ENCODE measurements at places on chromosomes 2 and 18.

GRCh38 chr18:22609642-22610041, 191.9 kb upstream of the CTAGE1 start:
- no peak overlapping the region for H3K4me3 ChIP-seq
- H3K27me3 ChIP-seq: no peaks in the 10 kb centered on the region
- no peak overlapping the region for H3K27ac ChIP-seq

DNA sequence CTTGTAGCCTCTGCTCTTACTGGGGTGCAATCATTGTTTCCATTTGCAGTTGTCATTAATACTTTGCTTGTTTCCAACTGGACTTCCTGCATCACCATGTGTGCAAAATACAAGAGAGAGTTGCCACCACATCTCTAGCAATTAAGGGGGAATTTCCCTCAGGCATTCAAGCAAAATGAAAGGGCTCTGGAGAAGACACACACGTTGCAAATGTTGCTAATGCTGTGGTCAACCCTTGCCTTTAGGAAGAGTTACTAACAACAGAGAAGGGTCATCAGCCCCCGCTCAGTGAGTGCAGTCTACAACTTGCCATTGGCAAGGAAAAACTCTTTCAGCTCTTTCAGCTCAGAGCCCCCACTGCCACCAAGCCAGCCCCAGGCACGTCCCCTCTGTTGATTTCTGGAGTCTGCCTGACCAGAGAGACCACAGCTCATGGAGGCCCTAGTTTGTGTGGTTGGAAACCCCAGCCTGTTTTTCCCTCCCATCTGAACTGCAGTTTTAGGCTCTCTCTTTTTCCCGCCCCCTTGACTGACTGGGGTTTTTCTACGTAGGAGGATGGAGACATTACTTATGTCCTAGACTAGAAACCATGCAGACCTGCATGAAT, 25.9 kb upstream of the GPR45 start:
- no peak for DNase-seq
- no peaks in the 10 kb centered on the region for H3K27me3 ChIP-seq
- H3K27ac ChIP-seq: no peak overlapping the region

DNA sequence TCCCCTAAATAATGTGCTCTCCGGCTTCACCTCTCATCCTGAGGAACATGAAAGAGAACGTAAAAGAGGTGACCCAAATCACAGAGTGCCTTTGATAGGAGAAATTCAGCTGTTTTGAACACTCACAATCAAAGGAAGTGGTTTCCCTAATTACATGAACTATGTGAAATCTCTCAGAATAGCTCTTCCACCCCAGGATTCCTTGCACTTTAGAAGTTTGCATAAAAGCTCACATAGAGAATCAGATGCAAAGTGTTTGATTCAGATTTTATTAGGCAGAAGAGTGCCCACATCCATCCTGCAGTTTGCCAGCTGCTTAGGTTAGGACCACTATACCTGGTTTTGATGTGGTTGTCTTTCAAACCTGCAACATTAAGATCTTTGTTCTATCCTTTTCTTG, 61.0 kb downstream of the MAP3K20 start:
- H3K4me1 ChIP-seq: peaks cover 38% of the 10 kb centered on the region
- H3K36me3 ChIP-seq: peaks cover 19% of the 10 kb centered on the region
- no peaks in the 10 kb centered on the region for H3K27me3 ChIP-seq
- no peak for DNase-seq

- H3K27ac ChIP-seq: no peak overlapping the region
- no peaks in the 10 kb centered on the region for H3K4me1 ChIP-seq
- no peak for DNase-seq
- peaks cover 3% of the 10 kb centered on the region for H3K36me3 ChIP-seq
- no peaks in the 10 kb centered on the region for H3K27me3 ChIP-seq
- no peak overlapping the region for H3K4me3 ChIP-seq
Observed at GRCh38 chr2:8750221-8750620, 68.4 kb downstream of the ID2 start.

DNA sequence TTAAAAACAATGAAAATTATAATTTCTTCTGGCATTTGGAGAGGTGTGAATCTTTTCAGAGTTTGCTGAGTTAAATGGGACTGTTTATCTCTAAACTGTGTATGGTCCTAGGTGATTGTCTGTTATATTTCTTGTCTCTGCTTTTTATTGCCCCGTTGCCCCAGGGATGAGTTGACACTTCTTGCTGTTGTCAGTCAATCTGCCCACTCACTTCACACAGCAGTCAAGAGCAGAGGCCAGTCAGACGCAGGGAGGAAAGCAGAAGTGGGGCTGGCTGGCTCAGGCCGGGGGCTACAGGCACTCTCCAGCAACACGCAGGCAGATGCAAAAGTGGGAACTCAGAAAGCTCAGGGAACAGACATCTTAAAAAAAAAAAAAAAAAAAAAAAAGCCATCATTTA, 365.2 kb downstream of the CLIP4 start:
- DNase-seq: no peak
- no peak overlapping the region for H3K4me3 ChIP-seq
- H3K27ac ChIP-seq: no peak overlapping the region

GRCh38 chr2:98568161-98568956, 40.0 kb downstream of the COA5 start:
- H3K27ac ChIP-seq: no peak overlapping the region
- no peak overlapping the region for H3K4me3 ChIP-seq
- H3K27me3 ChIP-seq: no peaks in the 10 kb centered on the region
- DNase-seq: no peak

GRCh38 chr2:239355724-239356123, 45.1 kb downstream of the HDAC4 start:
- no peak overlapping the region for H3K4me3 ChIP-seq
- H3K27ac ChIP-seq: no peak overlapping the region
- peaks cover 4% of the 10 kb centered on the region for H3K36me3 ChIP-seq

GRCh38 chr2:191676790-191677645, 918 bp upstream of the NABP1 start:
- no peaks in the 10 kb centered on the region for H3K27me3 ChIP-seq
- peaks cover 21% of the 10 kb centered on the region for H3K4me1 ChIP-seq
- peaks cover 29% of the 10 kb centered on the region for H3K36me3 ChIP-seq
- peak overlapping the region; percentile 89 for H3K27ac ChIP-seq
- DNase-seq: no peak

DNA sequence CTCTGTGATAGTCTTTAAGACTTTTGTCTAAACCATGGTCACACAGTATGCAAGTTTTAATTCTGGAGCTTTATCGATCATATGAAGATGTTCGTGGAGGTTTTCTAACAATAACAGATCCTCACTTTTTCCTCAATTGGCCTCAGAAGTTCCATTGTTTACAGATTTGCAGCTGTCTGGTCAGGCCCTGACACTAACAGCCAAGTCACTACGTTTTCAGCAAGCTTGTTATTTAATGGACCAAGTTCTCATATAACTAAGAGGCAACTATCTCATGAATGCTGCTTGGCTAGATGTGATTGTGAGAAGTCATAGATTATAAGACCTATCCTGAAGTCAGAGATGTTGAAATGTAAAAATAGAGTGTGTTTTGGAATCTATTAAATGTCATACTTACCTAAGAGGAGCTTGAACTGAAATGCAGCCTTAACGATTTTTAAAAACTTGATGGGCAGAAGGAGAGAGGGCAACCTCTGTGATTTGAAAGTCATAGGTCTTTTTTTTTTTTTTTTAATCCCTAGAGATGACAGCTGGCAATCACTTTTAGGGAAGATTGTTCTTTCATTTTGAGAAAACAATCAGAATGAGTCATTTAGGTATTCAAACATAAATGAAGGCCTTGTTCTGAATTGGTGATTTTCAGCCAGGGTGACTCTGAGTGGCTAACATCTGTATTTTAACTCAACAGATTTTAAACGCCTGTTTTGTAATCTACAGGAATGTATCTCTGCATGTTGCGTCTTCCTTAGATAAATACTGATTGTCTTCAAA, 48.4 kb upstream of the NEMP2 start:
- no peaks in the 10 kb centered on the region for H3K27me3 ChIP-seq
- H3K4me1 ChIP-seq: peaks cover 41% of the 10 kb centered on the region
- H3K4me3 ChIP-seq: no peak overlapping the region
- no peak for DNase-seq

DNA sequence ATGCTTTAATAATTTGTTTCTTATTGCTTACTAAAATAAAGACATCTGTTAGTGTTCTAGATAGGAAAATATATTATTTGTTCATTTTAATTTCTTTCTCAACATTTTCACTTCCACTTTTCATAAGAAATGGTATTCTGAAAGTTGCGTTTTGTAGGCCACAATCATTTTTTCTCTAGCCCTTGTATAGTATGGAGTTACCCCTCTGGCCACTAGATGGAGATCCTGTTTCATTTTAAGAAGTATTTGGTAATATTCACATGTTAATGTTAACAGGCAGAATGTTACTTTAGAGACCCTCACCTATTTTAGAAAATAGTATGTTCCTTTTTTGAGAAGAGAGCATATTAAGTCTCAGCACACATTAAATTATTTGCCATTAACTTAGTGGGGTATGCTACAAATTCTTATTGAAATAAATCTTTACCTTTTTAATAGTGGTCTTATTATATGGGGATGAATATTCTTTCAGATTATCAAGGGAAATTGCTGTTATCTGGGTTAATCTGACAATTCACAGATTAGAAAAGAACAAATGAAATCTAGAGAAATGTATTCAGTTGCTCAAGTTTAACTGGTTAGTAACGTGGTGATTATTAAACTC, 73.9 kb upstream of the TTC27 start:
- no peaks in the 10 kb centered on the region for H3K27me3 ChIP-seq
- no peak overlapping the region for H3K4me3 ChIP-seq
- no peak overlapping the region for H3K27ac ChIP-seq
- no peak for DNase-seq
- H3K36me3 ChIP-seq: peaks cover 59% of the 10 kb centered on the region
- no peaks in the 10 kb centered on the region for H3K4me1 ChIP-seq

GRCh38 chr18:61941948-61942471, 49.2 kb upstream of the RNF152 start:
- H3K4me1 ChIP-seq: peaks cover 10% of the 10 kb centered on the region
- no peak overlapping the region for H3K27ac ChIP-seq
- H3K27me3 ChIP-seq: no peaks in the 10 kb centered on the region
- H3K36me3 ChIP-seq: no peaks in the 10 kb centered on the region
- H3K4me3 ChIP-seq: no peak overlapping the region

- H3K27me3 ChIP-seq: no peaks in the 10 kb centered on the region
- peaks cover 46% of the 10 kb centered on the region for H3K4me1 ChIP-seq
- H3K4me3 ChIP-seq: no peak overlapping the region
- no peak for DNase-seq
Observed at GRCh38 chr2:40405465-40405864, 46.4 kb downstream of the SLC8A1 start.

DNA sequence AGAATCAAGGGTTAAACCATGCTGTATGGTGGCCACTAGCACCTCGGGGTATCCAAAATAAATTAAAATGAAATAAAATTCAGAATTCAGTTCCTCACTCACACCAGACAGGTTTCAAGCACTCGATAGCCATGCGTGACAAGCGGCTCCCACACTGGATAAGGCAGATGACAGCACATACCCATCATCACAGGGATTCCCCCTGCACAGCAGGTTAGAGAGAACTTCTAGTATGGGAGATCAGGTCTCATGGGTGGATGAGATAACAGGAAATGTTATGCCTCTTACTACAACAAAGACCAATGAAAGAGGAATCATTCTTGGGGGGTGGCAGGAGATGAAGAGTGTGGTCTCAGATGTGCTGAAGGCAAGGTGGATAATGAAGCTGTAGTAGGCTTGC, 121.9 kb upstream of the ACAA2 start:
- H3K27me3 ChIP-seq: no peaks in the 10 kb centered on the region
- no peak overlapping the region for H3K4me3 ChIP-seq
- no peaks in the 10 kb centered on the region for H3K36me3 ChIP-seq

GRCh38 chr18:24462838-24463775, 2.7 kb downstream of the HRH4 start:
- no peak for DNase-seq
- no peak overlapping the region for H3K27ac ChIP-seq
- H3K36me3 ChIP-seq: no peaks in the 10 kb centered on the region
- H3K4me1 ChIP-seq: no peaks in the 10 kb centered on the region

DNA sequence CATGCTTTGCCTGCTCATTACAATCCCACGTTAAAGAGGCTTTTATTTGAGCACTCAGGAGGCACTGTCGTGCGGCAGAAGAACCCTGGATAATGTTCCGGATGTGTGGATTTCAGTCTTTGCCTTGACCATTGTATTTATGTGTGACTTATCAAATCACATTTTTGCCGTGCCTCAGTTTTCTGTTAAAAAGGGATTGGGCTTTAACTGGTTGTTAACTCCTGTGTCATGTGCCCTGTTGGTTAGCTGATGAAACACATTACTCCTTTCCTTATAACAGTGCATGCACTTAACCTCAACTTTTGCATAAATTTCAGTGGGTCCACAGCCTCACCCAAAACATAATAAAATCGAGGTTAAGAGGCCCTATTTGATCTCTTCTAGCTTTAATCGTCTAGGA, 52.7 kb downstream of the NAB1 start:
- no peak overlapping the region for H3K27ac ChIP-seq
- no peak for DNase-seq
- H3K4me1 ChIP-seq: peaks cover 3% of the 10 kb centered on the region
- peaks cover 3% of the 10 kb centered on the region for H3K27me3 ChIP-seq

DNA sequence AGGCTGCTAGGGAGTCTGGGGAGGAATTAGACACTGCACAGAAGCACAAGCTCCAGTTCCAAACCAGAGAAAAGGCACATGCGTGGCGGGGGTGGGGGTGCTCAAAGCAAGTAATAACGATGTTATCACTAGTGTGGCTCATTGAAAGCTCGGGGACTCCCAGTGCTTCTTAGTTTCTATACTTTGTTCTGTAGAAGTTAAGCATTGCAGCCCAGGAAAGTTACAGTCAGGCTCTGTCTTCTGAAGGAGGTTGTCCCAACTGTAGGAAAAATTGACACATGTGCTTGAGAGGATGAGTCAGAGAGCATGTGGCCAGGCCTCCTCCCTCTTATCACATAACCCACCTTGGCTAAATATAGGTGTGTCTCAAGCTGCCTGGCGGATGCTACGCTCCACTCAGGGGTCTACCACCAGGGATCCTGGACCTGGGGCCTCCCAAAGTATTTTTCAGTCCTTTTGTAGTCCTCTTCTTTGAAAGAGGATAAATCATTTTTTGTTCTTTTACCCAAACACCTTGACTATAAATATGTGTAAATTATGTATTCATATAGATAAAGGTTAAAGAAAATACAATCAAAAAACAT, 3.8 kb downstream of the GALNT5 start:
- no peak for DNase-seq
- H3K36me3 ChIP-seq: no peaks in the 10 kb centered on the region
- no peak overlapping the region for H3K4me3 ChIP-seq
- H3K27me3 ChIP-seq: no peaks in the 10 kb centered on the region
- peak overlapping the region; percentile 46 for H3K27ac ChIP-seq
- peaks cover 10% of the 10 kb centered on the region for H3K4me1 ChIP-seq

GRCh38 chr18:5150894-5151293, 46.2 kb downstream of the AKAIN1 start:
- no peaks in the 10 kb centered on the region for H3K36me3 ChIP-seq
- H3K27me3 ChIP-seq: no peaks in the 10 kb centered on the region
- H3K27ac ChIP-seq: no peak overlapping the region

GRCh38 chr2:231642631-231643494, 50.2 kb downstream of the TEX44 start:
- H3K27ac ChIP-seq: peak overlapping the region; percentile 76
- H3K27me3 ChIP-seq: no peaks in the 10 kb centered on the region
- H3K4me3 ChIP-seq: no peak overlapping the region
- no peaks in the 10 kb centered on the region for H3K36me3 ChIP-seq

Measured in RWPE2 (cell line).